ENCODE measurements at places on chromosomes 2 and 18.

- no peak for DNase-seq
Observed at GRCh38 chr2:74076074-74076470, 71.6 kb downstream of the BOLA3 start.

- DNase-seq = no peak
Observed at GRCh38 chr2:206530727-206531126, 87.4 kb downstream of the ADAM23 start.

- no peak for DNase-seq
Observed at GRCh38 chr2:12982149-12982584, 265.4 kb downstream of the TRIB2 start.

DNA sequence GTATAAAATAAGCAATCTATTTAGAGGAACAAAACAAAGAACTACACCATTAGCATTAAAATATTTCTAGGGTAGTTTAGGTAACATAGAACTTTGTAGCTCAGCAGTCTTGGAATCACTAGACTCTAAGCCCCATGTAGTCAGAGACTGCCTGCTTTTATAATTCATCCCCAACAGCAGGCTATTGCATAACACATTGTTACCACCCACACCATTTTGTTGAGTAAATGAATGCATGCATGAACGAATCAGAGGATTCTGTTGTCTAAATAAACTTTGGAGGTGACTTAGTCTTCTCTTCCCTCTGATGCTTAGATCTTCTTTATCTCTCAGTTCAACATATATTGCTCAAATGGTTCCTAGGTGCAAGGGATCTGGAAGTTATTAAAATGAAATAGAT lies 167.6 kb upstream of the TNP1 start:
- DNase-seq = no peak

DNA sequence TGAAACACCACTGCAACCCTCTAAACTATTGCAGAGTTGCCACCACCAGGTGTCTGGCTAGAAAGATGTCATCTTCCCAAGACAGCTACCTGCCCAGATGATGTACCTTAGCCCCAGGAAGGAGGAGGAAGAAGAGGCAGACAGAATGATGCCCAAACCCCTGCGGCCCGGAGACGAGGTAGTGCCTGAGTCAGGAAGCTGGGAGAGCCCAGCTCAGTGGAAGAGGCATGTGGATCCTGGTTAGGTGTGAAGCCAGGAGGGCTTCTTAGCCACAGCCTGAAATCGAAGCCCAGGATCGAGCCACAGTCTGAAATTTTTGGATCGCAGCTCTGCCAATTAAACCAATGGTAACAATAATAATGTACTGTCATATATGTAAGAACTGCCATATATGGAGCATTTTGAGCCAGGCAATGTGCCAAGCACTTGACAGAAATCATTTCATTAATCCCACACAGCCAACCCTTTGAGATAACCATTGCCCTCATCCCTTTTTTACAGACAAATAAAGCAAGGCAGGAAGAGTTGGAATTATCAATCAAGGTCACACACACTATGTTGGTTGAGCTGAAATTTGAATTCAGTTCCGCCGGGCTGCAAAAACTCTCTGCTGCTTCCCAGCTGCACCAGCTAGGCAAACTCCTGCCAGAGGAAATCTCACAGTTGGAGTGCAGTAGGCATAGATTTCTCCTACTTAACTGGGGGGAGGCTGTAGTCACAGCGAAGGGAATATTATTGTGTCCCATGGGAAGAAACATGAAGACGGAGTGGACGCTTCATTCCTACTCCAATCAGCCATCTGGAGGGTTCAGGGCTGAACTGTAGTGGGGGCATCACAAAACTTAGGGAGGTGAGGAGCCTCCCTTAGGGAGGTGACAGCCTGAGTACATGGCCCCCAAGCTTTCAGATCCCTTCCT lies 19.4 kb upstream of the CYP1B1 start:
- no peak for DNase-seq

DNA sequence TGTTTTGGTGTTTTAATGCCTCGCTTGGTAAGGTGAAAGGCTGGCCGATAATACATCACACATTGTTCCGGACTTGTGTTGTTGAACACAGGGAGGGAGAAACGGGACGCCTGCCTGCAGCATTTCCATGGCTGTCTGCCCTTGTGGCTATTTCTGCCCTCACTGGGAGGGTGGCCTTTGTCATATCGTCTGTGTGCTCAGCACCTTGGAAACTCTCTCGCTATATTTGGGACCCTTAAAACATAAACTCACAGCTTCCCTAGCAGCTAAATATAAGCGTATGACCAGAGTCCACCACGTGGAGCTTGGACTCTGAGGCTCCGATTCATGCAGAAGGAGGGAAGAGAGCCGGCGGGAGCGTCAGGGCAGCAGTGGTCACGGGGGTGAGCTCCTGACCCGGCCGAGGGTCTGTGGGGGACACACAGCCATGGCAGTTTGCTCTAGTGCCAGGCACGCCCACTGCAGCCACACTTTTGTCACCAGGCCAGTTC lies 111.7 kb downstream of the SH3BP4 start:
- DNase-seq = no peak

DNA sequence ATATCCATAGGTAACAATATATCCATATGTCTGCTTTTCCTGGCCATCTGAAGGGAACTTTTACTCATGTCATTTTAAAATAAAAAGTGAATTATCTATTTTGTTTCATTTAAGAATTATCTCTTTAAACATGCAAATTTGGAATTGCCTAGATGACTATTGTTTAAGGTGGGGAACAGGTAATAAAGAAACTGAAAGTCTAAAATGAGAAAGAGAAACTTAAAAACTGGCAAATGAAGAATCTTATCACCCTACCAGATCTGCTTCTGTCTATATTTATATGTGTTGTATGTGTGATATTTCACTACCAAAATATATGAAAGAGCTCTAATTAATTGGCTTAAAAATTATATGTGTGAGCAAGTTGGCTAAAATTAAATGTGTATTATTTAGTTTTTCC lies 243.2 kb upstream of the KCNH7 start:
- DNase-seq = no peak

DNA sequence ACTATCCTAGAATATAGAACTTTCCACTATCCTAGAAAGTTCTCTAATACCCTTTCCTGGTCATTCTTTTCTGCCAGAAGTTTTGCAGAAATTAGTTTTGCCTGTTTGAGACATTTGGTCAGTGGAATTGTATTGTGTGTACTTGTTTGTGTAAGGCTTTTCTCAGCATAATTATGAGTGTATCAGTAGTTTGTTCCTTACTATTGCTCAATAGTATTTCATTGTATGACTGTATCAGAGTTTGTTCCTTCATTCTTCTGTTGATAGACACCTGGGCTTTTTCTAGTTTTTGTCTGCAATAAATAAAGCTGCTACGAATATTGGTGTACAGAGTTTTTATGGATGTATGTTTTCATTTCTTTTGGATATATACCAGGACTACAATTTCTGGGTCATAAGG lies 27.2 kb downstream of the CCDC138 start:
- DNase-seq = no peak

GRCh38 chr2:111061191-111061590 lies 59.5 kb upstream of the BCL2L11 start:
- DNase-seq = no peak
